ENCODE measurements at places on chromosomes 3 and 15.

- no peak for DNase-seq
These were observed 238.2 kb upstream of the GPR149 start for GRCh38 chr3:154668187-154668586.

DNA sequence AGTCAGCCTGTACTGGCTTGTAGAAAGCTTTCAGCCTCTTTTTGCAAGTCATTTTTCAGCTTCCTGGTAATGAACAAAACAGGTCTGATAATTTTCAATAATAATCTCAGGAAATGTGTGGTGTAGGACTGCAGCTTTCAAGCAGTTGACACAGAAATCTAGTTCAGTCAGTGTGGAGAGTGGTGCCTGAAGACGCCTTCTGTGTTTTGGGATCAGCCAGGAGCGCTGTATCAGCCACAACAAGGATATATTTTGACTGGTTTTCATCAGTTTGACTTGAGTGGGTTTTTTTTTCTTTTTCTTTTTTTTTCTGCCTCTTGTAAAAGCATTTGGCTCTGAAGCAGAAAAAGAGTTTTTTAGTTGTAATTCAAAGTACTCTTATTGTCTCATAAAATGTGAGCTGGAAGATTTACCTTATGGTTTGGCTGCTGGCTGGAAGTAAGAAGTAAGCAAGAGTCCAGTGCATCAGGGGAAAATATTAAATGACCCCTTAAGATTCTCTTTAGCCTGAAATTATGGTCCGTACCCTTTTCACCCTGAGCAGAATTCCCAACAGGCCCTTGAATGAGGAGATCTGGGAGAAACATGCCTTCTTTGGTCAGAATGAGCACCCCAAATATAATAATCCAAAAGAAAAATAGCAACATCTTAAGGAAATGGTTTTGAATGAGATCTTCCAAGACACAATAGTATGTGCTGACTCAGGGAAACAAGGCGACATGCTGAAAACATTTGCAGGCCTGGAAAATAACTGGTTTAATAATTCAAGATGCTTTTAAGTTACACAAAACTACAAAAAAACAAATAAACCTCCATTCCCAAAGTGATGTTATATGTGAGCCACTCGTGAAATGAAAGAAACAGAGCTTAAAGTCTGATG is 332.7 kb upstream of the ADAMTS9 start:
- no peak for DNase-seq

DNA sequence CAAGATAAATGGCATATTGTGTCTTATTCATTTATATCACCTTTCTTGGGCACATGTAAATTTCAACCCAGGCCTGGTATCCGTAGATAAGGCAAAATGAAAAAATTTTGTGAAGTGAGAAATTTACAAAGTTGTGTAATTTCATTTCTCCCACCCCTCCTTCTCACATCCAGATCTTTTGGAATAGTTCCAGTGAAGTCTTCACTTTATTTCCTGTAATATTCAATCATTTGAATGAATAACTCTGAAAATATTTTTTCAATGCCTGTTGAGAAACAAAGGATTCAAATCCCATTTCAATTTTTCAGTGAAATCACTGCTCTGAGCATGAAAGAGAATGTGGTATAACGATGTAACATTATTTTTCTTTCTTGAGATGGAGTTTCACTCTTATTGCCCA is 53.4 kb downstream of the BTLA start:
- DNase-seq = no peak

DNA sequence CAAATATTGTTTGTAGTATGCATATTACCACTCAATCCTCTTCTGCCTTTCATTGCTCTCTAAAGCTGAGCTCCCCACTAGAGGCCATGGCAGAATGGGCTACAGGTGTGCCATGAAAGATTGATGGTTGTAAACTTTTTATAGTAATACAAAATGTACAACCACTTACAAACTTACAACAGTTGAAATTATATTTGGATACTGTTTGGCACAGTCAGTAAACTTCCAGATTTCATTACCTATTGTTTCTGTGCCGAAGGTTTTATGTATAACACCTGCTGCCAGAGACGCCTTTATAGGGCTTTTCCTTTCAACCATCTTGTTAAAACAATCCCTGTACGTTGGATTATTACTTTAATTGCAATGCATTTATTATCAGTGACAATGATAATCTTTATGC is 7.0 kb downstream of the ROPN1 start:
- no peak for DNase-seq

DNA sequence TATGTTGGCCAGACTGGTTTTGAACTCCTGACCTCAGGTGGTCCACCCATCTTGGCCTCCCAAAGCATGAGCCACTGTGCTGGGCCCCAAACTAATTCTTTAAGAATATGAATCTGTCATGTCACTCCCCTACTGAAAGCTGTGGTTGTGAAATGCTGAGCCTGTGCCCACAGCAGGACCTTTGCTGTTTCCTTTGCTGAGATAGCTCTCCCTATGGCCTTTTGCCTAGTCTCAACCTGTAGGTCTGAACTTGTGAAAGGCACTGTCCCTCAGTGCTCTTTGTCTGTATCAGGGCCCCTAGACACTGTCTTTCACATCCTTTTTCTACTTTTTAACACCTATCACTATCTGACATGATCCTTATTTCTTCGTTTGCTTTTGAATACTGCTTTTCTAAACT is 62.7 kb upstream of the CCR4 start:
- no peak for DNase-seq

- DNase-seq = no peak
These were observed 48.0 kb upstream of the TNIK start for GRCh38 chr3:171508206-171508605.

DNA sequence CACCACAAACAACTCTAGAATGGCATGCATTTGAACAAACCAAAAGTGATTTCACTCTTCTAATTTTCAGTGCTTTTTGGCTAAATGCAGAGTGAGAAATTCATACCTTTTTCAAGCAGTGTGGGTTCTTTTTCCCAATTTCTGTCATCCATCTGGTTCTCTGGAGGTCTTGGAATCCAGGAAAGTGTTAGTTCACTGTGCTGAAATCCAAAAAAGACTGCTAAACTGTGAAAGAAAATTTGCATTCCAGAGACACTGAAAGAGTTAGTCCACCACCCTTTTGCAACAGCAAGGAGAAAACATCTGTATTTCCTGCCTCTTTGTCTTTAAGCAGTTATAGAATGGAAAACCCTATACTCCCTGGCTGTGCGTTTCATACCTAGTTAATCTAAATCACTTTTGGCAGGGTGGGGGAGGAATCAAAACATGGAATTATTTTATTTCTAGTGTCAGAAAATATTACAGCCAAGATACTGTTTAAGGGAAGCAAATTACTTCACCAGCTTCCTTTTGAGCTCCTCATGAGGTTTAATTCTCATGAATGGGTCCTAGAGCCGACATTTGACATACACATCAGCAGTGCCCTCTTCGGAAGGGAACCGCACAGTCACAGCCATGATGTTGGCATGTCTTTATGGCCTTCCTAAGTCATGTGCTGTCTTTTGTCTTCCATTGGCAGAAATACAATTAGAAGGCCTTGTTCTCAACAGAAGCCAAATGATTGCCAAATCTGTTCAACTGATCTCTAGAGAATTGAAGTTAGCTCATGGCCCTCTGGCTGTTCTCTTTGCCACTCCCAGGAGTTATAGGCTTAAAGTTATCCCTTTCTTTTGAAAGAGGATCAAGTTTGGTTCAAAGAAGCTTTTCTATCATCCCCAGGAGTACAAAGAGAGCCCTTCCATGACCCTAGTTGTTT is 317.7 kb upstream of the TPRG1 start:
- no peak for DNase-seq

Measured in stimulated activated CD4-positive, alpha-beta T cell treated with anti-CD3 and anti-CD28 coated beads, Interleukin-2, amount 100 ng/mL, for 4 hours (primary cell).